ENCODE measurements at places on chromosomes 11 and 22.

DNA sequence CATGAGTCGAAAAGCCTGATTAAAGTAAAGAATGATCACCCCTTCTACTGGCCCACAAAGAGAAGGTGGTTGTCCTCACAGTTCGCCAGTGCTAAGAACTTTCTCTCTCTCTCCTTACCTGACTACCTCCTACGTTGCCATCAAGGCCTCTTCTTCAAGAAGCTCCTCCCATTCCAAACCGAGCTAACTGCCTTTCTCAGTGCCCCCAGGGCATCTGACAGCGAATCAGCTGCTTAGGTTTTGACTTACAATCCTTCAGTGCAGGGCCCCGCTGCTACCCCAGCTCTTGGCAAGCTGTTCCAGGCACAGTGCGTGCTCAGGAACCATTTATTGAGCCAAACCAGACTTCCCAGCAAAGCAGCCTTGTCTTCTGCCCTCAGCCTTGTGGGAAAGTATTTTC, 5.8 kb downstream of the VSTM5 start:
- no peak for DNase-seq

GRCh38 chr22:19841641-19842392, 12.9 kb downstream of the GNB1L start:
- DNase-seq: no peak

- no peak for DNase-seq
These were observed 11.1 kb downstream of the PLAAT3 start for GRCh38 chr11:63603180-63603518.

DNA sequence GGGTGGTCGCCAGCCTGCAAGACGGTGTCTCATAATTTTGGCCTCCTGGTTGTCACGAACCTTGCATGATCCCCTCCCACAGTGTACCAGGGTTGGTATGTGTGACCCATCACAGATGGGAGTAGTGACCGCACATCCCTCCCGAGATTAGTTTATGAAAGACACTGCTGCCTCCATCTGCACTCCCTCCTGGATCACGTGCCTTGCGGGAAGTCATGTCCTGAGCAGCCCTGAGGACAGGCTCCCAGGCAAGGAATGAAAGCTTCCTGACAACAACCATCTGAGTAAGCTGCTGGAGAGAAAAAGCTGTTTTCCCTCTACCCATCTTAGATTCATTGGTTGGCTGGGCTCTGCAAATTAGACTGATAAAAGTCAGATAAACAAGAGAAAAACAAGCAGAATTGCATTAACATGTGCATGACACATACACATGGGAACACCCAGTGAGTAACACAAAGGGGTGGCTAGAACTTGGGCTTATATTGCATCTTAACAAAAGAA, 14.4 kb upstream of the PAMR1 start:
- no peak for DNase-seq

DNA sequence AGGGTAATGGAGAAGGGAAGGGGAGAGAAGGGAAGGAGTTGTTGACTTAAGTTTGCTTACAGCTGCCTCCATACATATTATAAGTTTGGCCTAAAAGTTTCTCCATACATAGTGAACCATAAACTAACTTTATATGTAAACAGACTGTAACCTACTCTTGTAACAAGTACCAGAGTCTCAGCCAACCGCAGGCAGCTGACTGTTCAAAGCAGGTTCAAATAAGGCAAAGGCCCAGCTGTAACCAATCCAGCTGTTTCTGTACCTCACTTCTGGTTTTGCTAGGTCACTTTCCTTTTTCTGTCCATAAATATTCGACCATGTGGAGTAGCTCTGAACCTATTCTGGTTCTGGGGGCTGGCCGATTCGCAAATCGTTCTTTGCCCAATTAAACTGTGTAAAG, 591.2 kb downstream of the INSC start:
- no peak for DNase-seq

DNA sequence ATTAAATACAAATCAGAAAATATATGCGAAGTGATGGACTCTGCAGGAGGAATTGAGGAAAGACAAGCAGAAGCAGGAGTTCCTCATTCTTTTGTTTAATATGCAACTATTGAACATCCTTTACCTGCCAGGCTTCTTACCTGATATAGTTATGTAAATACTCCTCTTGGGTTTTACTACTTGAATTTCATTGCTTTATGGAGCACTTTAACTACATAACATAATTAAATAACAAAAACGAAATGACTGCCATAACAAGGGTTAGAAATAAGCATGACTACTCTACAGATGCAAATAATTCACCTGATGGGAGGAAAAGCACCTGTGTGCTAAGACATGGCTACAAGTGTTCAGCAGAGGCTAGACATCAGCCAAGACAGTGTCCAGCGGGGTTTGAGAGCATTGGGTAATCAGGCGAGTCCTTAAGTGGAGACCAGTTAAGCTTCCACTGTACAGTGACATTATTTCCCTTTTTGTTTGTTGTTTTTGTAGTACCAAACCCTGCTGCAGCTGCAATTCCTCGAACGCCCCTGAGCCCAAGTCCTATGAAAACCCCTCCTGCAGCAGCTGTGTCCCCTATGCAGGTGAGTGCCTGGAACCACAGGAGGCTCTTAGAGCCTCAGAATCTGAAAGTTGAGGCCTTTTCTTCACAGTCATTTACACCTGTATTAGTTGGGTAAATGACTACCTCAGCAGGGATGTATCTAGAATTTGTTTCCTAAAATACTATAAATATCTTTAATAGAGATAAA, 67.4 kb downstream of the SPECC1L start:
- no peak for DNase-seq

DNA sequence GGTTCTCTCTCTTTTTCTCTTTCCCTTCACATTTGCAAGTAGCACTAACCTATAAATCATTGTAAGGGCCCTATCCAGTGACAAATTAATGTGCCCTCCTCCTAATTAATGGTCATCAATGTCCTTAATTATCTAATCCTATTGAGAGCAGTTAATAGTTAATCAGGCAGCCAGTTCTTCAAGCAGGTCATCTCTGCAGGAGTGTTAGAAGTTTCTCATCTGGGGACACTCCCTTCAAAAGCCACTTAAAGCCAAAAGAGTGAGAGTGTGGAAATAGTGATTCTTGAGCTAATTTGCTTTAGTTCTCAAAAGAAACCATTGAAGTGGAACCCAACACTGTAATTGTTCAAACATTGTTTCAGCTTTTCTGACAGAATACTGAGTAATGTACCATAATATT, 141.6 kb downstream of the ELP4 start:
- no peak for DNase-seq

DNA sequence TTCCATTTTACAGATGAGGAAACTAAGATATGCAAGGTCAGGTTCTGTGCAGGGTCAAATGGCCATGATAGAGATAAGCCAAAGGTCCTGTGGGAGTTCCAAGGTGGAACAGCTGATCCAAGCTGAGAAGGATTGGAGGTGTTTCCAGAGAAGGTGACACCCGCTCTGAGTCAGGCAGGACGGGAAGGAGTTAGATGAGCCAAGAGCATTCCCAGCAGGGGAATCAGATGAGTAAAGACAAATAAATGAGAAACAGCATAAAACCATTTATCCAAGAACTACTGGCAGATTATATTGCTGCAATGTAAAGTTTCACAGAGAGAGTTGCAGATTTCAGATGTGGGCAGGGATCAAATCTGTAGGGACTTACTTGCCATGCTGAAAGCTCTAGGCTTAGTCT, 18.9 kb upstream of the HEPHL1 start:
- DNase-seq: no peak

DNA sequence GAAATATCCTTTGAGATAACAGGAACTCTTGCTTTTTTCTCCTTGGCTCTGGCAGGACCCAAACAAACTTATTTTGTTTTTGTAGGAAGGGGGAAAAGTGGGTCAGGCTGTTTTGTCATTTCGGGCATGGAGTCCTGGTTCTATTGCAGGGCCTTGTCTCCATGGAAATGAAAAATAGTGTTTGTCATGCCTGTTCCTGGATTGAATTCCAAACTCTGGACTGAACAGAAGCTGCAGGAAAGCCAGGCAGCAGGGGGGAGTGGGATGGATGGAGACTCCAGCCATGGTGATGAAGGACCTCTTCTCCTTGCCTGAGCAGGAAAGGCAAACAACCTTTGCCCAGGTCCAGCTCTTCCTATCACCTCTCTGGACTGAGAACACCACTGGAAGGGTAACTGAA, 87.0 kb downstream of the SCN3B start:
- DNase-seq: no peak

GRCh38 chr11:134199531-134199930, 24.2 kb downstream of the NCAPD3 start:
- DNase-seq: no peak

GRCh38 chr22:49278340-49278739, 549.3 kb downstream of the BRD1 start:
- no peak for DNase-seq

- no peak for DNase-seq
These were observed 13.5 kb upstream of the SORL1-AS1 start for GRCh38 chr11:121466063-121466794.
